ENCODE measurements at places on chromosomes 6 and 20. TPM values are rescaled to one million over a fixed set of nuclear protein-coding genes. Genes with fewer than 3 reads are reported as not detected.

Gene LPA
- polyA plus RNA-seq: 1.5 TPM

Gene PEX3
- polyA plus RNA-seq: 28.1 TPM

Gene EGFL8
- 75.6 TPM for polyA plus RNA-seq

Gene RIPPLY2
- polyA plus RNA-seq: 13.3 TPM

Measured in spinal cord (tissue), 10 donors.